Left renal pelvis (tissue), 4 donors: ENCODE measurements at places on chromosomes 12 and 14.

GRCh38 chr14:68191567-68192321 is 372.2 kb downstream of the RAD51B start:
- DNase-seq = no peak

DNA sequence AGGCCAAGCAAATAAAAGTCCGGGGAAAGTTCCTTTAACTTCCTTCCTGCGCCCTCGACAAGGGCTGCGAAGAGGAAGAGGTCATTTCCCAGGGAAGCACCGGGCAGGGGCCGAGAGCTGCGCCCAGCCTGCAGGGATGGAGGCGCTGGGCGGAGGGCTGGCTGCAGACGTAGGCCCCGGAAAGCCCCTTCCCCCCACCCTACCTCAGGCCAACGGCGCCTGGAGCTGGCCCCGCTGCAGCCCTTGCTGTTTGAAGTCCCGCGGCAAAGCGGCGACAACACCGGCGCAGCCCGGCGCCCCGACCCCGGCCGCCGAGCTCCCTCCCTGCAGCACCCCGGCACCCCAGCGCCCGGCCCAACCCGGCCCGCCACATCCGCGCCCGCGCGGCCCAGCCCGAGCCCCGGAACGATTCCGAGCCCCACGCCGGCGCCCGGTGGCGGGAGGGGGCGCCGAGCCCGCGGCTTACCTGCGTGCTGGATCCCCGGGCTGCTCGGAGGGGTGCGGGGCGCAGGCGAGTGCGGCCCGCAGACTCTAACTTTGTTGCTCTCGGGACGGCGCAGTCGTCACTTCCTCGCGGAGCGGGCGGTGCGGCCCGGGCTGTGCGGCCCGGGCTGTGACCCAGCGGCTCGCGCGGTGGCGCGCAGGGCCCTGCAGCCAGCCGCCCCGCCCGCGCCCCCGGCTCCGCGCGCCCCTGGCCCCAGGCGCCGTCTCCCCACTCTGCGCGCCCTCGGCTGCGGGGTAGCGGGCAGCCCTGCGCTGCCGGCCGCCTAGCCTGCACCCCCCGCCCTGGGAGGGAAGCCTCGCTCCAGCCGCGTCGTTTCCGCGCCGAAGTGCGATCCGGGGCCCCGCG is 64.8 kb upstream of the PTGR2 start:
- DNase-seq = no peak

DNA sequence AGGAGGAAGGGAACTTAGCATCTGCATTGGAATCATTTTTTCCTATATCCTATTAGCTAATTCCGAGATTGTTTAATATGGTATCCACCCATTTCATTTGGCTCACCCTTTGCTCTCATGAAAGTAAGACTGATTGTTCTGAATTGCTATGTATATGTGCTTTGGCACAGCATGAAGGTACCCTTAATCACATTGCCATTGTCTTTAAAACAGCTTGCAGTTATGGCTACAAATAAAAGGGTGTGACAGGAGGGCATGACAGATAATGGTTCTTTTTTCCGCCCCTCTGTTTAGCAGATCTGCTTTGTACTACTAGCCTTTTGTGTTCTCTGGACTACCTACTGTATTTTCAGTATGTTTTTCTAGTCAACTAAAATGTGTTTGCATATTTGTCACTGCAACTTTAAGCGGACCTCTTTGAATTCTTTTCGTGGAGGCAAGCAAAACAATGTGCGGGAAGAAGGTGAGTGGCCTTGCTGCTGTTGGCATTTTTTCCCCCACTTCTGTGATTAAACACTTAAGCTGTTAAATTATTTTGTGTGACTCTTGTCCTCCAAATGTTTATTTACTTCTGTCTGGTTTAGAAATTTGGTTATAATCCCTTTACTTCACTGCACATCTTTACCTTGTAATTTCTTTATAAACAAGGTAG is 35.8 kb downstream of the FBXO34 start:
- DNase-seq = no peak

DNA sequence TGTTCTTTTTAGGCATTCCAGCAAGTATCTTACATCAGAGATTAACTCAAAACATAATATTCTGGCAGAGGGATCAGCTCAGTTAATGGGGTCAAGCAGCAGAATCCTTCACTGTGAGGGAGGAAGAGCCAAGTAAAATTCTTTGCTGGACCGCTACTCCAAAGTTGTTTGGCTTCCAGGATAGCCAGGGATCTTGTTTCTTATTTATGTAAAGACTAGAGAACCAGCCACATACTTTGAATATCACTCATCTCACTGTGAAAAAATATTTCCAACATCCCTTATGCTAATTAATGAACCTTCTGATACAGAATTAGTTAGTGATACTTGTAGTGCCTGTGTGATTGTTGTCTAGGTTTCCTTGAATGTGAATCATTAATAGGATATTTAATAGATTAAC is 94.2 kb downstream of the PLEKHA5 start:
- DNase-seq = no peak

- DNase-seq = no peak
These were observed 33.7 kb downstream of the CPM start for GRCh38 chr12:68899251-68899771.

DNA sequence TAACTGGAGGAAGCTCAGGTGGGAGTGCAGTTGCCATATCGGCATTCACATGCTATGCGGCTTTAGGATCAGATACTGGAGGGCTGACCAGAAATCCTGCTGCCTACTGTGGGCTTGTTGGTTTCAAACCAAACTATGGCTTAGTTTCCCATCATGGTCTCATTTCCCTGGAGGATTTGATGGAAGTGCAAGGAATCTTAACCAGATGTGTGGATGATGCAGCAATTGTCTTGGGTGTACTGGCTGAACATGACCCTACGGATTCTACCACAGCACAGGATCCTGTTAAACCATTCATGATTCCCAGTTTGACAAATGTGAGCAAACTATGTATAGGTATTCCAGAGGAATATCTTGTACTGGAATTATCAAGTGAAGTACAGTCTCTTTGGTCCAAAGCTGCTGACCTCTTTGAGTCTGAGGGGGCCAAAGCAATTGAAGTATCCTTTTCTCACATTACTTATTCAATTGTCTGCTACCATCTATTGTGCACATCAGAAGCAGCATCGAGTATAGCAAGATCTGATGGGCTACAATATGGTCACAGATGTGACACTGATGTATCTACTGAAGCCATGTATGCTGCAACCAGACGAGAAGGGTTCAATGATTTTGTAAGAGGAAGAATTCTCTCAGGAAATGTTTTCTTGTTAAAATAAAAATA is 42.9 kb downstream of the RALGAPA1 start:
- DNase-seq = no peak
